Suprapubic skin (tissue), 4 donors: ENCODE measurements at places on chromosomes 4 and X.

DNA sequence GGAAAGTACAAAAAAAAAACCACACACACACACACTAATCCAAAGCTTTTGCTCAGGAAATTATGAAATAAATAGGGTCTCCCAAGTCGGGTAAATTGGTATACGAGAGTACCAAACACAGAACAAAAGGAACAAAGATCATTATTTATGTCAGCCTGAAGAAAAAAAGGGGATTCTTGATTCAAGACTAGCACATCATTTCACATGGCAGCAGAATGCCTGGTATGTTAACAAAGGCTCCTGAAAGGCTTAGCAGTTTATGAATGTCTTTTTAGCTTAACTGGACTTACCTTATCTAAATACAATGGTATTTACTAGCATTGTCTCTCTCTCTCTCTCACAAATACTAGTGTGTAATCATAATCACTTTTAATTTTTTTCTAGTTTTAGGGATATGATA is 11.3 kb downstream of the RAP2C start:
- H3K27ac ChIP-seq = no peak overlapping the region
- H3K4me1 ChIP-seq = peaks cover 8% of the 10 kb centered on the region
- DNase-seq = no peak

- no peak overlapping the region for H3K4me3 ChIP-seq
- H3K4me1 ChIP-seq = peaks cover 73% of the 10 kb centered on the region
- H3K27ac ChIP-seq = no peak overlapping the region
- H3K27me3 ChIP-seq = no peaks in the 10 kb centered on the region
- peaks cover 11% of the 10 kb centered on the region for H3K36me3 ChIP-seq
Observed at GRCh38 chr4:1245481-1246051, 3.4 kb downstream of the CTBP1 start.

GRCh38 chrX:79556800-79557199 is 189.7 kb upstream of the ITM2A start:
- H3K4me3 ChIP-seq = no peak overlapping the region
- no peaks in the 10 kb centered on the region for H3K4me1 ChIP-seq
- H3K27me3 ChIP-seq = no peaks in the 10 kb centered on the region
- H3K27ac ChIP-seq = no peak overlapping the region
- H3K36me3 ChIP-seq = no peaks in the 10 kb centered on the region
- DNase-seq = no peak

DNA sequence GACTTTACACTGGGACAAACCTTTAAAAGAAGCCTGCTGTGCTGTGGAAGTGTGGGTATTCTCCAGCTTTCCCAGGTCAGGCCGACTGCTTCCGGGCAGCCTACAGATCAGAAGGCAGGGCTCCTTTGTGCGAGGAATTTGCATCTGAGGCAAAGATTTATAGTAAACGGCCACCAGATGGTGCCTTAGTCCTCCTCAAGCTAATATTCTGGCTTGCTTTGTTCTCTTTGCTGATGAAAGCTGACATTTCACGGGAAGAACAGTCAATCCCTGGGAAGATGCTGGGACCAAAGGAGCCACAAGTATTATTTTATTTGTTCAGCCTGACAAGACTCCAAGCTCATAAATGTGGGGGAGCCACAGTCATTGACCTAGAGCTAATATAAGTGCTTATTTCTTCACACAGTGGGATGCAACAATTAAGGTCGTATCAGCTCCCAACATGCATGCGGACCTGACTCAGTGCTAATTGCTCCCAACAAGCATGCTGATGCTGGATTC is 120.7 kb upstream of the TRIM2 start:
- H3K36me3 ChIP-seq = no peaks in the 10 kb centered on the region
- H3K4me1 ChIP-seq = peaks cover 31% of the 10 kb centered on the region
- no peak overlapping the region for H3K4me3 ChIP-seq
- no peak for DNase-seq
- no peaks in the 10 kb centered on the region for H3K27me3 ChIP-seq

DNA sequence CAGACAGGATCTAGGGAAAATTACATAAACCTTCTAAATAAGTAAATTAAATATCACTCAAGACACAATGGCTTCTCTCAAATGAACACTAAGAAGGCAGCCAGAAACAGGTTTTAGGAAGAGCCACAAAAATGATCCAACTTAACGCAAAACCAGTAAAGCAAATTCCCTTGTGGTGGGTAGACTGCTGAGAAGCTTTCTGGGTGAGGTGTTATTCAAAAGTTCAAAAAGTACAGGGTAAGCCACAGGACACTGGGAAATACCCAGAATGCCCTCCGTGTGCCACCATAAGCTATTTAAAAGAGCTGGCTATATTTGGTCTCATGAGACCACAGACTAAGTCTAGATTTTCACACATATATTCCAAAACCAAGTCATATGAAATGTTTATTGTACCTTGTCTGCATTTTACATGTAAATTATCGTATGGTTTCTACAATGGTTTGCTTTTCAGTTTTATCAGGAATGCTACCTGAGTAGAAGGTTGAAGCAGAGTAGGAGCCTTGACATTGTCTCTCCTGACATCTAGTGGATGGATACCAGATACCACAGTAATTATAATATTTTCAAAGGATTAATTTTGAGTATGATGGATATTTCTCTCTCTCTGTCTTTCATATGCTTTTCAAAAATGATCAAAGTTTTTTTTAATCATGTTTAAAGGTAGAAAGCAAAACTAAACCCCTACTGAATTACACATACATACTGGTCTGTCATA is 109.3 kb upstream of the KLHL13 start:
- H3K4me1 ChIP-seq = no peaks in the 10 kb centered on the region
- no peaks in the 10 kb centered on the region for H3K36me3 ChIP-seq
- no peak overlapping the region for H3K27ac ChIP-seq
- no peaks in the 10 kb centered on the region for H3K27me3 ChIP-seq
- peak overlapping the region; percentile 1 for H3K4me3 ChIP-seq
- no peak for DNase-seq

DNA sequence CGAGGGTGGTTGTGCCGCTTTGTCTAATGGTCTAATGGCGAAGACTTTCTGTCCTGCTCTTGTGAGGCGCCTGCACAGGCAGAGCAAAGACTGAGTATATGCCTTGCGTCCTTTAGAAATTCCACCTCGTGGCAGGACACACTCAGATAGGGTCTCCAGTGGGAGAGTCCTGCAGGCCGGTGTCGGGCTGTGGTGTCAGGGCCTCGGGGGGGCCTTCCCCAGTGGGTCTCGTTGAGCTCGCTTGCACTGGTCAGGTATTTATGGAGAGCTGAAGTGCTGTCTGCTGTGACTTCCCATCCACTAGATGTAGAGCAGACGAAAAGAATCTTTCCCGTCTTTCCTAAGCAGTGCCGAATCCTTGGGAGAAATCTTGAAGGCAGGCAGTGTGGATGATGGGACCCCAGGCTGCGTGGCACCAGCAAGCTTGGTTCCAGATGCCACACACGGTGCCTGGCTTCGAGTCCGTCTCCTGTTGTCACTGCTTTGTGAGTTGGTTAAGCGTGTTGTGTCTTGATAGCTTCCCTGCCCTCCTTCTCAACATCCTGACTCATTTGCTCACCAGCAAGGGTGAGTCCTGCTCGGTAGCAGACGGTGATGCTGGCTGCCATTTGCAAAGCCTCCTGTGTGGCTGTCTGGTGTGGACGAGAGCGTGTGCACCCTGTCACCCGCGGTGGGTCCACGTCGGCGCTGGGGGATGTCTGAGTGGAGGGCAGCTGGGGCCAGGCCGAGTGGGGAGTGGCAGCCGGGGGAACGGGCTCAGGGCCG is 20.5 kb downstream of the MAEA start:
- peak overlapping the region; percentile 44 for H3K4me3 ChIP-seq
- DNase-seq = no peak
- H3K27ac ChIP-seq = peak overlapping the region; percentile 49
- H3K36me3 ChIP-seq = peaks cover 37% of the 10 kb centered on the region
- H3K4me1 ChIP-seq = peaks cover 45% of the 10 kb centered on the region

DNA sequence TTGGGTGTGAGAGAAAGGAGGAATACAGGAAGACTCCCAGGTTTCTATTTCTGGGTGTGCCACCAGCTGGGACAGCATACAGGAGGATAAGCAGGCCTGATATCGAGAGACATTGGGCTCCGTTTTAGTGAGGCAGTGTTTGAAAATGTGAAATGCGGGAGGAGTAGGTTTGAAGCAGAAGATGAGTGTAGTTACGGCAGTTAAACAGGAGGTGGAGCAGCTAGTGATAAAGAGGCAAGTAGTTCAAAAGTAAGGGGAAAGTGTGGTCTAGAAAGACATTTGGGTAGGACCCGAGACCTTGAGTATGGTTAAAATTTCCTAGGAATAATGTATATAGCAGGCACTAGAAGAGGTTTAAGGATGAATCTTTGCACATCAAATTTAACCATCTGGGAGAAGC is 42.4 kb downstream of the DCUN1D4 start:
- no peak overlapping the region for H3K4me3 ChIP-seq
- peaks cover 61% of the 10 kb centered on the region for H3K36me3 ChIP-seq
- H3K27ac ChIP-seq = no peak overlapping the region

DNA sequence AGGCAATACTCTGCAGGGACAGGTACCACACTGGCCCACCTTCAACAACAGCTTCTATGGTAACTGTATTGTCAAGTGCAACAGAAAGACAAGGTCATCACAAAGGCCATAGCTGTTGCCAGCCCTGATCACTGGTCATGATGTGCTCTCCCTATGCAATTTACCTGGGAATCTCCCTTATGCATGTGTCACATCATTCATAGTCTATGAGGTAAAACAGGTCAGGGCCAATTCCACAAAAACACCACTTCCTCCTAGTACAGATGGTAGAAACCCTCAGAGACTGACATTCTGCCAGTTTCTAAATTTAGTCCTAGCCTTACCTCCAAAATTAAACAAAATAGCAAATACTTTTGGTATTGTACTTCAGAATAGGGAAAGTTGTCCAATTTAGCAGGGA is 132.8 kb downstream of the MGST2 start:
- DNase-seq = no peak
- peaks cover 13% of the 10 kb centered on the region for H3K4me1 ChIP-seq
- no peak overlapping the region for H3K4me3 ChIP-seq
- no peaks in the 10 kb centered on the region for H3K27me3 ChIP-seq
- no peak overlapping the region for H3K27ac ChIP-seq

DNA sequence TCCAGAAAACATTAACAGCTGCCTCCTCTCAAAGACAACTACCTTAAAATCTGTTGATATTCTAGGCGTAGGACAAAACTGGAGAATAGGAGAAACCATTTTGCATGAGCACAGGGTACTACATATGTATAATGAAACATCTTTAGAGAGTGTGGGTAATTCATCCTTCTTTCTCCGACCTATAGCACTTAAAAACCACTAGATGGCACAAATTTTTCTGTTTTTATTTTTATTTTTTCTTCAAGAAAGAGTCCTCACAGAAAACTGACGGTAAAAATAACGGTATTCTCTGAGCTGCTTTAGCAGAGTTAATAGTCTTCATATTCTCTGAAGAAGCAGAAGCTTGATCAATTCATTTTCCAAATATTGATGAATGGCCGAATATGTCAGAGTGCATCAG is 14.6 kb downstream of the SMIM31 start:
- no peak overlapping the region for H3K4me3 ChIP-seq
- DNase-seq = no peak
- no peaks in the 10 kb centered on the region for H3K4me1 ChIP-seq
- H3K27me3 ChIP-seq = no peaks in the 10 kb centered on the region
- no peaks in the 10 kb centered on the region for H3K36me3 ChIP-seq
- H3K27ac ChIP-seq = no peak overlapping the region
